ENCODE measurements at places on chromosomes 6 and 20.
A peak's percentile ranks its signal among the peaks of the same experiment; 100 is the strongest.

DNA sequence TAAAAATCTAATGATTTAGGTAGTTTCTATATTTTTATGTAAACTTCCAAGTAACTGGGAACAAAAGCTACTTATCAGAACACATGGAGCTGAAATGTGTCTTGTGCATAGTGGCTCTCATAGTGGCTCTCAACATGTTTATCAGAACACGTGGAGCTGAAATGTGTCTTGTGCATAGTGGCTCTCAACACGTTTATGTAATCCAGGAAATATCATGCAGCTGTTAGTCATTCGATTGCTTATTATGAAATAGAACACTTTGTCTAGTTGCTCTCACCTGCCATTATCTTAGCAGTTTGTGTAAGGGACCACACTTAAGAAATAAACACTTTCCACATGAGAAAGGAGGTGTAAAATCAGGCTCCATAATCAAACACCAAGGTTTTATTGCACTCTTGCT lies 119.2 kb upstream of the ASCC3 start:
- DNase-seq, result no peak

DNA sequence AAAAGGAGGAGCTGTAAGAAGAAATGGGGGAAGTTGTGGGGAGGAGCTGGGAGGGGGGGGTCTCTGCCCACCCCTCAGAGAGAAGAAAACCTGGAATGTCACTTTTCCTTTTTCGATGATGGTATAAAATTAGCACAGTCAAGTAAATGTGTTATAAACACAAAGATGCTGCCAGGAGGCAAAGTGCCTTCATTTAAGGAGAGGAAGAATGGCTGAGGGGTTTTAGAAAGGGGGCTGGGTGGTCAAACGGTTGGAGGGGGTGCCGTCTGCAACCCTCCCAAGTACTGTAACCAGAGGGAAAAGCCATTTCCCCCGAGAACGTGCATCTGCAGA lies 25.0 kb downstream of the PMEPA1 start:
- DNase-seq, result no peak

- peak; percentile 71 for DNase-seq
These were observed 556 bp downstream of the PANK2 start for GRCh38 chr20:3889489-3890397.

- DNase-seq, result no peak
These were observed 130.4 kb upstream of the AKAP12 start for GRCh38 chr6:151109361-151109760.
